Stimulated activated CD4-positive, alpha-beta T cell treated with anti-CD3 and anti-CD28 coated beads, Interleukin-4, amount 100 ng/mL, for 48 hours (primary cell): ENCODE measurements at places on chromosomes 3 and 15.

DNA sequence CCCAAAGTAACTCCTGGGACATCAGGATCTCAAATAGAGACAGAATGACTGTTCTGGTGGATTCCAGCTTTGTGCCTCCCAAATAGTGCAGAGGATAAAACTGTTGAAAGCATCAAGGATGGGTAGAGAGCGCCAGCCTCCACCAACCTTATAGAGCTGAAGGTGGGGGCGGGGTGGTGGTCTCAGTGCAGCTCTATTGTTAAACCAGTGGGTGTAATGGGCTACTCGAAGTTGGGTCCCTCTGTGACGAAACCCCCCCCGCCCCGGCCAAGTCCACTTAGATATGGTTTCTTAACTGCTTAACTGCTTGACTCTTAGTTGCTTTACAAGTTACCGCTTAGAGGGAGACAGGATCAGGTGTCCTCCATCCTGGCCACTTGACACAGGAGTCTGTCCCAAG is 22.7 kb downstream of the DHX30 start:
- DNase-seq: no peak

DNA sequence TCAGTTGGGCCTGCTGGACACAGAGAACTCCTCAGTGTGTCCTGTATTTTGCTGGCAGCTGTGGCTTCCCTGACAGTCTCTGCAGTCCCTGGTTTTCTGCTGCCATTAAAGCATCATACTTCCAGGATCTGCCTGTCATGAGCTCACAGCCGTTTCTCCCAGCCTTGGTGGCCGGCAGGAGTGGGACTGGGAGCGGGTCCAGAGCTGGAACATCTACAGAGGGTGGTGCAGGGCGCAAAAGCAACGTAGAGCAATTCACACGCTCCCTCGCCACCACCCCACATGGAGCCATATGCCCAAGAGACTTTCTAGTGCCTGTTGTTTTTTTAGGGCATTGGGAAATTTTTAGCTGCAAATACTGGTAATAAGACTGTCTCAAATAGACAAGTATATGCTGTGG is 33.6 kb downstream of the ABTB1 start:
- no peak for DNase-seq

GRCh38 chr3:9439331-9439730 is 41.9 kb downstream of the SETD5 start:
- no peak for DNase-seq

DNA sequence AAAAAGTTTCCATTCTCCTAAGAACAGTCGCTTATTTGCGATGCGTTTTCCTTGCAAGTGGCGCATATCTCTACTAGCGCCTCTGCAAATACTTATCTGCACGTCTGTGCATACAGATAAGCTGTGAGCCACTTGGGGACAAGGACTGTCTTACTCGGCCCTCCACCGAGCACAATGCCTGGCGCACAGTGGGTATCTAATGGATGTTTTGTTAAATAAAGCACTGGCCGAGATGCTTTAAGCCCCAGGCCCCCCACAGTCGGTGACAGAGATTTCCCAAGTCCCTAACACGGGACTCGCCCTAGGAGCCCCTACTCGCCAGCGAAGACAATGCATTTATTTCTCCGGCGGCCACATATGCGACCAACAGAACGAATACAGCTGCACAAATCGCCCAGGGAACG is 503 bp downstream of the HLTF start:
- DNase-seq: no peak

DNA sequence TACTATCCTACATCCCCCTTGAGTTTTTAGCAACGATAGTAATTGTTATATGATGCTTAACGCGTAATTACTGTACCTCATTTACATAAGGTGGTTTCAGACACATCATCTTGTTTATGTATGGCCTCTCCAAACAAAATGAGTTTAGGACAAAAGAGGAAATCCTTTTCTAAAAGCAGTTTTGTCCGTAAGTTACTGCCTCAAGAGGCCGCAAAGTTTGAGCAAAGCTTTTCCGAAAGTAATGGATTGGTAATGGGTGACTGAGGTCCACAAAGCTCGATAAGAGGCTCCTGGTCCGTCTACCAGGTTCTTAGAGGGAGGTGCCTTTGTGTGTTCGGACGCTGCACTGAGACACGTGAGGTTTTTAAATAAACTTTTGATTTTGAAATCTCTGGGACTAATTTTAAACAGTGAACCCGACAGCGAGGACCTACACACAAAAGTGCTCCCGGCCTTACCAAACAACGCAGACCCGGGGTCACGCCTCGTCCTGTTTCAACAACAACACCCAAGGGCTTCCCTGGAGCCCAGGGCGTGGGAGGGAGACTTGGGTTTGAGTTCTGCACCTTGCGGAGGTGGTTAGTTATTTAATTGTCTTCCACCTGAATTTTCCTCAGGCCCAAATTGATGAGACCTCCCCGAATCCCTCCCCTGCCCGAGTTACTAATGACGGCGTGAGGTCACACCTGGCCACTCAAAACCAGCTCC is 456 bp upstream of the C15orf61 start:
- no peak for DNase-seq

- no peak for DNase-seq
Measured at GRCh38 chr15:23648920-23649515, 1.4 kb upstream of the MAGEL2 start.

GRCh38 chr15:45089712-45090373 is 24.1 kb downstream of the DUOX2 start:
- no peak for DNase-seq

GRCh38 chr15:47685141-47685870 is 32.0 kb upstream of the SEMA6D start:
- DNase-seq: no peak

- DNase-seq: no peak
Measured at GRCh38 chr3:53083521-53083920, 37.6 kb upstream of the SFMBT1 start.

GRCh38 chr3:24160424-24161095 is 215.5 kb downstream of the NR1D2 start:
- no peak for DNase-seq

GRCh38 chr15:90297021-90297420 is 31.5 kb downstream of the NGRN start:
- no peak for DNase-seq
